Left lobe of liver (tissue), 2 donors: ENCODE measurements at places on chromosomes 11 and 22.

DNA sequence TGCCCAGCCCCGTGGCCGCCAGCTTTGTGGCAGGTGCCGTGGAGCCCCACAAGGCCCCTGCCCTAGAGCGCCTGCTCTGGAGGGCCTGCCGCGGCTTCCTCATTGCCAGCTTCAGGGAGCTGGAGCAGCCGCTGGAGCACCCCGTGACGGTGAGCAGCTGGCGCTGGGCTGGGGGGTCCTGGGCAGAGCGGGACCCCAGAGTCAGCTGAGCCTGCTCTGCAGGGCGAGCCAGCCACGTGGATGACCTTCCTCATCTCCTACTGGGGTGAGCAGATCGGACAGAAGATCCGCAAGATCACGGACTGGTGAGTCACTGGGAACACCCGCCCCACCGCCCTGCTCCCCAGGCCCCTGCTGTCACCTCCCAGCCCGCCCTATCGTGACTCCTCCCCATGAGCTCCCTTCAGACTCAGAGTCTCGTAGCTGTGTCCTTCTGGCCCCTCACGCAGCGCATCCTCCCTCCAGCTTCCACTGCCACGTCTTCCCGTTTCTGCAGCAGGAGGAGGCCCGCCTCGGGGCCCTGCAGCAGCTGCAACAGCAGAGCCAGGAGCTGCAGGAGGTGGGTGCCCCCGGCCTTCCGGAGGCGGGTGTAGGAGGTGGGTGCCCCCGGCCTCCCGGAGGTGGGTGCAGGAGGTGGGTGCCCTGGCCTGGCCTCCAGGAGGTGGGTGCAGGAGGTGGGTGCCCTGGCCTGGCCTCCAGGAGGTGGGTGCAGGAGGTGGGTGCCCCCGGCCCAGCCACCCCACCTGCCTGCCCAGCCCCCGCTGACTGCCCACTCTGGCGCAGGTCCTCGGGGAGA, 4.7 kb downstream of the TCIRG1 start:
- DNase-seq: no peak

DNA sequence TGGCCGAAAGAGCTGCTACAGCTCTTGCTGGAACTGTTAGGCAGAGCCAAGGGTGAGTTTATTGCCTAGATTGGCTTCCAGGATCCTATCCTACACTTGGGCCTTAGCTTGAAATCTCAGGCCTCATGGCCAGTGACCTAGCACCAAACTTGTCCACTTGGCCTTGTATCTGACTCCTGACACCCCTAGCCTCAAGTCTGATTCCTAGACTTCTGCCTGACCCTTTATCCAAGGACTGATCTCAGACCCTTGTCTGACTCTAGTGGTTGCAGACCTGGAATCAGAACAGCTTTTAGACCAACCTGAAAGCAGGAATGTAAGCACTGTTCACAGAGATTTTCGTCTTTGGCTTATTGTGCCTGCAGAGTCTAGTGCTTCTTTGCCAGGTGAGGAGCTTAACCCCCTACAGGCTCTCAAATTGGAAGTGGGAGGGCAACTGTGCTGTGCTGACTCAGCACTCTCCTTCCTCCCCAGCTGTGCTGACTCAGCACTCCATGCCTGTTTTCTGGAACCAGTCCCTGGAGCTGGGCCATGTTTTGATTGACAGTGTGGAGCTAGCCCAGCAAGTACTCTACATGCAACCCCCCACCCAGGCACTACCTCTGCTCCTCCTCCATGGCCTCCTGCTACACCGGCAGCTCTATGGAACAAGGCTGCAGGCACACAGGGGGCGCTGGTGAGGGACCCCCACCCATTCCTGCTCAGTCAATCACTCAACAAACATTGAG, 35.1 kb downstream of the RRP8 start:
- peak; percentile 88 for DNase-seq

DNA sequence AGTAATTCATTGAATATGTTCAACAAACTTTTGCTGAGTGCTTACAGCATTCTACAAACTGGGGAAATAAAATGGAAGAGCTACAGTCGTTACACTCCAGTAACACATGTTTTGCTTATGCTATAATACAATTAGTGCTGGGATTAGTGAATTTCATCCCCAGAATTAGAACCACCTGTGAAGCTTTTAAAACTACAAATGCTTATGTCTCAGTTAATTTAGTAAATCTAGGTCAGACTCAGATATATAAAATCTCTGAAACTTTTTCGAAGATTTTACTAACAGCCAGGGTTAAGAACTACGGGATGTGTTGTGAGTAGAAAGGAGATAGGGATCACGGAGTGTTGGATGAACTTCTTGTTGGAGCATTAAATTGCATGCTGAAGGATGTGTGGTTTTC, 33.7 kb upstream of the EED start:
- no peak for DNase-seq

GRCh38 chr22:45896153-45896951, 80.6 kb downstream of the WNT7B start:
- DNase-seq: no peak

DNA sequence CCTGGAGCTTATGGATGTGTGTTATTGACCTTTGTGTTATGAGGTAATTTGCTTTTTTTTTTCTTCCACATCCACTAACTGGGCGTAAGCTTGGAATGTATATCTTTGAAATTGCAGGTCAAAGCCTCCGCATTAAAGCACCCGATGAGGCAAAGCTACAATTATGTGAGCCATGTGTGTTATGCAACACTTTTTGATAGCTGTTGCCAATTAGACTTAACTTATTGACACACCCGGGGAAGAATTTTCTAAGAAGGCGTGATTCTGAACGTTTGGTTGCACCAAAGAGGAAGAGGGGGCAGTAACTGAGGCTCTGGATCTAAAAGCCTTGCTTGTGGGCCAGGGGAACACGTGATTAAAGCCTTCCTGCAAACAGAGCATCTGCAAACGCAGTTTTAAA, 610 bp upstream of the TEX12 start:
- DNase-seq: no peak

DNA sequence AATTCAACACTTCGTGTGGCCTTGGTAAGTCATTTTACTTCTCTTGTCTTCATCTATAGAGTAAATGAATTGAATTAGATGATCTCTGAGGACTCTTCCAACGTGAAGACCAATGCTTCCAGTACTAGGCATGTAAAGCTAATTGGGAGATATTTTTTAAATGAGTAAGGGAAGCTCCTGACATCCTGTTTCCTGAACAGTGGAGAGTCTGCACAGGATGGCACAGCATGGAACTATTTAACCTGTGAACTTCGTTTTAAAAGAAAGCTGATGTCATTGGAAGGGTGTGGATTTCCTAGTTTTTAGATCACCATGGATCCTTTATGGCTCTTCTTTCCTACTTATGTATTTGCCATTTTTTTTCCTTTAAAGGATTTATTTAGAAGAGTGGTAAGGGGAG, 48.4 kb upstream of the HSD17B12 start:
- no peak for DNase-seq
